Stimulated activated CD8-positive, alpha-beta memory T cell treated with anti-CD3 and anti-CD28 coated beads, Interleukin-7, amount 100 ng/mL, for 24 hours (primary cell): ENCODE measurements at places on chromosomes 2 and 18.

DNA sequence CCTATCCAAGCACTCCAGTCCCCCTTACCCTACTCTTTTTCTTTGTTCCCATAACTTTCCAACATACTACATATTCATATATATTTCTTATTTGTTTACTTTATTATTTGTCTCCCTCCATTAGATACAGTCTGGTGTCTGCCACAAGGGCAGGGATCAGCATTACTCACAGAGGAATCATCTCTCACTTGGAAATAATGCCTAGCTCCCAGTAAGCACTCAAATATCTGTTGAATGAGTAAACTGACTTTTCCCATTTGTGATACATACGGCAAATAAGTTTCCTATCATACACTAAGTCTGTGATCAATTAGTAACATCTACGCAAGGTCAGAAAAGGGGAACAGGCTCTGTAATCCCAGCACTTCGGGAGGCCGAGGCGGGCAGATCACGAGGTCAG is 18.7 kb downstream of the C1D start:
- no peak for DNase-seq

GRCh38 chr2:46171411-46171953 is 125.7 kb upstream of the EPAS1 start:
- no peak for DNase-seq

DNA sequence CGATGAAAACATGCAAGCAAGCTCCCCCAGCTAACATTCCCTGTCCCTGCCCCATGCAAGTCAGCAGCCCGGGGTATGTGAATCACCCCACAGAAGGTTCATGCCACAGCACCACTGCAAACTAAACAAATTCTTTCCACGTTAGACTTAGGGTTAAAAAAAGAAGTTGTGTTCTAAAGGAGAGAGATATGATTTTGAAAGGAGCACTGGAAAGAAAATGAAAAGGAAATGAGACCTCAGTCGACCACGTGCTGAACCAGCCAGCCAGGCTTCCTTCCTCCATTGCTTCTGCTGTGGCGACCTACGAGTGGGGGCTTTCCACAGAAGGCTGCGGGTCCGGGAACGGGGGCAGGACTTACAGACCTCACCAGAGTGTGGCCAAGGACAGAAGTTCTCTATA is 52.0 kb downstream of the ARL4C start:
- DNase-seq = no peak

GRCh38 chr2:21763501-21763900 is 639.7 kb downstream of the TDRD15 start:
- no peak for DNase-seq

DNA sequence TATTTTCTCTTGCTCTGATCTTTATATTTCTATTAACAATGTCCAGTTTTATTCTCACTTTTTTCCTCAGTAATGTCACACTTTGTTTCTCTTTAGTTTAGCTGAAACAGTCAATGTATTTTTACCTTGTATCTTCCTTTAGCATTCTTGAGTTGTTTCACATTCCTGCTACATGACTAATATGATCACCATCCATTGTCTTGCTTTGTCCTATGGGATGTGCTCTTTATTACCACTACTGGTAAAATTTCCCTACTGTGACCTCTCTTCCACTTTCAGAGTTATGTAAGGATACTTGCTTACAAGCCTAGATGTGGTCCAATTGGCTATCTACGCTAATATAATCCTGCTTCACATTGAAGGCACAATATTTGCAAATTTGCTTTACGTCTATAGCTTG is 457.9 kb downstream of the PIK3C3 start:
- no peak for DNase-seq

- DNase-seq = no peak
Measured at GRCh38 chr2:3656762-3657721, 958 bp upstream of the ALLC start.

DNA sequence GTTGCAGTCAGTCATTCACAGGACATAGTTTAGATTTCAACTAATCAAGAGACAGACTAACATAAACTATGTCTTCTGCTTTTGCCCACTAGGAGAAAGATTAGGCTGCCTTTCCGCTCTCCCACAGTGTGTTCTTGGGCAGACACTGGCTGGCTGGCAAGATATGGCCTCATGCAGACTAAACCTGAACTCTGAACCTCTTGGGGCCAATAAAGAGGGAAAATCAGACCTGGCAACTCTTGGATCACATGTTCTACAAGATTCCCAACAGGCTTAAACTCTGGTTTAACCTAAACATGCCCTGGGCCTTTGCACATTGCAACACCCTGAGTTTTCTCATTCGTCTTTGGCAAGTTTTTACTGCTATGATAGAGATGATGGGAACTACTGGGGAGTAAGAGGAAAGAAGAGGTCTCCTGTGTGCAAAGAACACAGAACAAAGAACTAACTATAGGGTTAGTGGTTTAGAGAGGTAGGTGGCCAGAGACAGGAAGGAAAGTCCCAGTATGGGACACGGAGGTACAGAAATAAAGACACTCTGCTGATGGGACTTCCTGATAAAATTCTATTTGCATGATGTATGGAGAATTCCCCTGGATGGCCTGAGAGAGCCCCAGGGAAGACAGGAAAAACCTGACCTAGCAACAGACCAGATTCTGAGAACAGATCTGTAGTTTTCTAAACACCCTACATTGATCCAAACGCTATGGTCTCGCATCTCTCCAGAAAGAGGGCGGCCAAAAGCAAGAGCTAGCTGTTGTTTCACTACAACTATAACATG is 2.0 kb upstream of the ATRAID start:
- no peak for DNase-seq

- DNase-seq = no peak
Measured at GRCh38 chr2:237035781-237036475, 49.8 kb upstream of the COPS8 start.

GRCh38 chr2:142877216-142877838 is at the start of gene KYNU:
TSS of gene KYNU (plus strand) at chr2:142877664. CDS start at chr2:142885368, 7,704 bp downstream.
- DNase-seq = no peak

DNA sequence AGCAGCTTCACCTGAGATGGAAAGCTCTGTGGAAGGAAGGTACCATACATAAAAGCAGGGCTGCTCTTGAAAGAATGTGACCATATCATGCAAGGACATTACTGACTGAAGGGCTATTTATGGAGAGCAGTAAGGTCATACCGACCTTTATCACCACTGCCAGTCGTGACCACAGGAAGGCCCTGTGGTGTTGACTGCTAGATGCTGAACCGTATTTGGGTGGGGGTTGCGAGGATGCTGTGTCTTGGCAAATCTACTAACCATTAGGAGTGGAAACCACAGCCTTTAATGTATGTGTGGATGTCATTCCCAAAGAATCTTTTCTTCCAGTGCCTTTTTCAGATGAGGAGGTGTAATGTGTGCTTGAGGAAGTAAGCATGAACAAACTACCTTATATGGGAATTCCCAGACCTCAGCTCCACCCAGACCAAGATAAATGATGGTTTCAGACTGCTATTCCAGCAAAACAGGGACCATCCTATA is 60.8 kb downstream of the LIMS1 start:
- DNase-seq = no peak

- no peak for DNase-seq
Measured at GRCh38 chr2:237669628-237670392, 42.4 kb downstream of the LRRFIP1 start.

- DNase-seq = no peak
Measured at GRCh38 chr2:140643761-140644187, 1487.0 kb downstream of the LRP1B start.

DNA sequence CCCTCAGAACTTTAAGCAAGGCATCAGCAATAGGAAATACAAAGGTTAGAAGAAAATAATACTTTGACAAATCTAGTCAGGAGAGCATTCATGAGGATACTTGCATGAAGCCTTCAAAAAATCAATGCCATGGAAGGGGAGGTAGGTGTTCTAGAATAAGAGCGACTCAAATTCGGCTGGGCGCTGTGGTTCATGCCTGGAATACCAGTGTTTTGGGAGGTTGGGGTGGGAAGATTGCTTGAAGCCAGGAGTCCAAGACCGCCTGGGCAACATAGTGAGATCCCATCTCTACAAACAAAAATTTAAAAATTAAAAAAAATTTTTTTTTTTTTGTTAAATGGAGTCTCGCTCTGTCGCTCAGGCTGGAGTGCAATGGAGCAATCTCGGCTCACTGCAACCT is 21.8 kb downstream of the GBX2 start:
- DNase-seq = no peak

GRCh38 chr2:98902209-98903063 is 33.6 kb downstream of the CRACDL start:
- no peak for DNase-seq

DNA sequence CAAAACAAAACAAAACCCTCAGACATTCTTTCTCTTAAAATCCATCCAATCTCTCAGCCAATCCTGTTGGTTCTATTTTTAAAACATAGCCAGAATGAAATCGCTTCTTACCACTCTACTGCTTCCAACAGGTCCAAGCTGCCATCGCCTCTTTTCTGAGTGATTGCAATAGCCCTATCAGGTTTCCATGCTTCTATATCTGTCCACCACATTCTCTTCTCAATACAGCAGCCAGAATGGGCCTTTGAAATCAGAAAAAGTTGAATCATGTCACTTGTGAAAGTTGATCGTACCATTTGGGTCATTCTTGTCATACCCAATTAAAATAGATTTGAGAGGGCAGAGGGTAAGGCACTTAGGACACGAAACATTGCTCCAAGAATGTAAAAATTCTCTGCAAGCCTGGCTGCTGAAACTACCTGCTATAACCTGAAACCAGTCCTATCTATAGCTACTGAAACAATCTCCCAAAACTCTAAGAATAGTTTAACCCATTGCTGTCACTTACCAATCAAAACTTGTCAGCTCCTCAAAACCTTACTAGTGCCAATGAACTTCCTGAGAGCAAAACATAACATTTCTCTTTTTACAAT is 3.3 kb upstream of the MTLN start:
- DNase-seq = no peak

DNA sequence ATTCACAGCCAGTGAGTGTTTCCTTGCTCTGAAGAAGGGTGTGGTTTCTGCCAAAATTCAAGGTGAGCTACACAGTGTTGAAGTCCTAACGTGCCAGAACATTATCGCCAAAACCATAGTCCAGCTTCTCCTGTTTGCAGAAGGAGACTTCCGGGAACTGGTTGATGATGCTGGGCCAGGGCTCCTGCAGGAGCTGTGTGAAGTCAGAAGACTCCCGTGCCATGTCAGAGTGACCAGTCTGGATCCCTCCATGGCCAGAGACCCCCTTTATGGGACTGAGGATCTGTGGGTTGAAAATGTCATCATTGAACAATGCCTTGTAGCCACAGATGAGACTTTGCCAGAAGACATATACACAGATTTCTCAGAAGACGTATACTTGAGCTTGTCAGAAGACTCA is 96.0 kb upstream of the RAB12 start:
- DNase-seq = no peak

DNA sequence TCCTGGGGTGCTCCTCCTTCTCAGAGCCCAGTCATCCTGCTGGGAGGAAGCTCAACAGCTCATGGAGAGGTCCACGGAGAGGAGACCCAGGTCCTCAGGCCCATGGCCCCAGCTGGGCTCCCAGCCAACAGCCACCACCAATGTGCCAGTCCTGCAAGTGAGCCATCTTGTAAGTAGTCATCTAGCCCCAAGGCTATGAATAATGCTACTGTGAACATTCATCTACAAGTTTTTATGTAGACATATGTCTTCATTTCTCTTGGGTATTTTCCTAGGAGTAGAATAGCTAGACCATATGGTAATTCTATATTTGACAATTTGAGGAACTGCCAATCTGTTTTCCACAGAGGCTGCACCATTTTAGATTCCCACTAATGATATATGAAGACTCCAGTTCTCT is 166.1 kb downstream of the MTCL1 start:
- no peak for DNase-seq

DNA sequence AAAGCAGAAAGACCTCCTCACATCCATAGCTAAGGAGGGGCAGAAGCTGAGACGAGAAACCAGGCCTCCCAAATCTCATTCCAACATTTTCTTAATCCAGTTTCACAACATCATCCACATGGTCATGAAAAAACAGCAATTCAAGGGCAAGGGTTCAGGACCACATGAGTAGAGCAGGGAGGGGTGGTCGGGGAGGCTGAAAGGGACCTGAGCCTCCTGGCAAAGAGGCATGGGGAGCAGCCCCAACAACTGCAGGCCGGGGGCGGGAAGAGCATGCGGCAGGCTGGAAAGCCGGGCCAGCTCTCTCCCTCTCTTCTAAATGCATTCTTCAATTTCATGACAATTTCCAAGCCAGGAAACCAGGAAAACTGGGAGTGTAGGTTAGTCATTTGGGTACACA is 76.7 kb downstream of the DNMT3A start:
- DNase-seq = no peak

- no peak for DNase-seq
Measured at GRCh38 chr2:137182071-137182470, 416.7 kb downstream of the THSD7B start.

DNA sequence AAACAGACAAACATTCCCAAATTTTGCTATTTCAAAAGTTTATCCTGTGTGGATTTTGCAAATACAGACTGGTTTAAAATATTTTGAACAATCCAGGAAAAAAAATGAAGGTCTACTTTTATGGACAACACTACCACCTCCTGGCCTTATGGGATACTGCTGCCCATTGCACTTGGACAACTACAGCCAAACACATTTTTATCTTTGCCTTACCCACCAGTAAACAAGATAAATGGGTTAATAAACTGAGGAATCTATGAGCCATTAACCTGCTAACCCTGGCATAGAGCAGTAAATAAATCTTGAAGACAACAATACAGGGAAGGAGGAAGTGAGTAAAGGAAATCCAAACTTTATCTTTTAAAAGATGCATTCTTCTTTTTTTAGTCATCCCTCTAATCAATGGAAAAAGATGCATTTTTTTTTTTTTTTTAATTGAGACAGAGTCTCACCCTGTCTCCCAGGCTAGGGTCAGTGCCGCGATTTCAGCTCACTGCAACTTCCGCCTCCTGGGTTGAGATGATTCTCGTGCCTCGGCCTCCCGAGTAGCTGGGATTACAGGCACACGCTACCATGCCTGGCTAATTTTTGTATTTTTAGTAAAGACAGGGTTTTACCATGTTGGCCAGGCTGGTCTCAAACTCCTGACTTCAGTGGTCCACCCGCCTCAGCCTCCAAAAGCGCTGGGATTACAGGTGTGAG is 2.1 kb upstream of the SPIRE1 start:
- DNase-seq = no peak

DNA sequence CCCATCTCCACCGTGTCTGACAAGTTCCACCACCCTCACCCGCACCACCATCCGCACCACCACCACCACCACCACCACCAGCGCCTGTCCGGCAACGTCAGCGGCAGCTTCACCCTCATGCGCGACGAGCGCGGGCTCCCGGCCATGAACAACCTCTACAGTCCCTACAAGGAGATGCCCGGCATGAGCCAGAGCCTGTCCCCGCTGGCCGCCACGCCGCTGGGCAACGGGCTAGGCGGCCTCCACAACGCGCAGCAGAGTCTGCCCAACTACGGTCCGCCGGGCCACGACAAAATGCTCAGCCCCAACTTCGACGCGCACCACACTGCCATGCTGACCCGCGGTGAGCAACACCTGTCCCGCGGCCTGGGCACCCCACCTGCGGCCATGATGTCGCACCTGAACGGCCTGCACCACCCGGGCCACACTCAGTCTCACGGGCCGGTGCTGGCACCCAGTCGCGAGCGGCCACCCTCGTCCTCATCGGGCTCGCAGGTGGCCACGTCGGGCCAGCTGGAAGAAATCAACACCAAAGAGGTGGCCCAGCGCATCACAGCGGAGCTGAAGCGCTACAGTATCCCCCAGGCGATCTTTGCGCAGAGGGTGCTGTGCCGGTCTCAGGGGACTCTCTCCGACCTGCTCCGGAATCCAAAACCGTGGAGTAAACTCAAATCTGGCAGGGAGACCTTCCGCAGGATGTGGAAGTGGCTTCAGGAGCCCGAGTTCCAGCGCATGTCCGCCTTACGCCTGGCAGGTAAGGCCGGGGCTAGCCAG is 1.2 kb downstream of the ONECUT2 start:
- no peak for DNase-seq
